Bronchus fibroblast of lung (primary cell): ENCODE measurements at places on chromosomes 12 and 14. TPM values are rescaled to one million over a fixed set of nuclear protein-coding genes. Genes with fewer than 3 reads are reported as not detected.

Gene DTX1
- 0.30 TPM in 1 of 2 replicates, not detected in the other for total RNA-seq

Gene RPS6KA5
- total RNA-seq: 0.89 and 1.3 TPM in 2 replicates

Gene GLS2
- under 0.01 TPM in 2 replicates for total RNA-seq

Gene DPF3
- total RNA-seq: 4.6 and 5.5 TPM in 2 replicates

Gene ACVRL1
- total RNA-seq: 11.3 and 20.2 TPM in 2 replicates

Gene DNAI7
- 0.15 and 0.17 TPM in 2 replicates for total RNA-seq
